ENCODE measurements at places on chromosomes 13 and 19.

DNA sequence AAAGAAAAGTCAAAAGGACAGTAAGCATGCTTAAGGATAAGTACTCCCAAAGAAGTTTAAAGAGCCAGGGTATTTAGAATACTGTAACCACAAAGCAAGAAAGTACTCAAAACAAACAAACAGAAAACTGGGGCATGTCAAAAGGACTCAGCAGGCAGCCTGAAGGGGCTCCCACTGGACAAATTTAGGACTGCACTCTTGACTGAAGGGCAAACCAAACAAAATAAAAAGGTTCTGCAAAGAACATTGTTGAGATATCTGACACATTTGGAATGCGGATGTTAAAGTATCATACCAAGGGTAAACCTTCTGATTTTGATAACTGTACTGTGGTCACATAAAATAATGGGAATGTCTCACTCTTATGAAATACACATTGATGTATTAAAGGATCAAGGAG is 157.4 kb downstream of the TNFSF13B start:
- no peak for DNase-seq

DNA sequence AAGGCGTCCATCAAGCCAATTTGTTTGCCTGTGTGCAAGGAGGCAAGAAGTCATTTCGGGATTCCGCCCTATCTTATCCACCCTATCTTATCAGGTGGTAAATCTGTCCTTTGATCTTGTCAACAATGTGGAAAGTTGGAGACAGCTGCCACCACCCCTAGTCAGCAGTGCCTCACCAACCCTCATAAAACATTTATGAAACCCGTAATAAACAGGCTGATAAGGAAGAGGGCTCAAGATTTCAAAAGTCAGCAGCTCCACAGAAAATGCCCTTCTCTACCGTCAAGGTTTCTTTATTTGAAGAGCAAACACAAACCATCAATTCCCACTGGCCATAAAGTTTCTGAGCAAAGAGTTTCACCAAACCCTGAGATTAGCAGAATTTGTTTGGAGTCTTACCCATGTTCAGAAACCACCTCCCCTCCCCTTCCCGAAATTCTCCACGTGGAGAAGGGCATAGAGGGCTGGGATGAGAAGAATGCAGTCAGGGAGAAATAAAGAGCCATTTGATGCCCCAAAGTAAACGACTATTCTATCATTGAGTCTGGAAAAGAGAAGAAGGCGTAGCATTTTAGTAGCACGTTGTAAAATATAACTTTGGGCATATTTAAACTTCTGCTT is 196.0 kb upstream of the GPR12 start:
- DNase-seq, result no peak

- no peak for DNase-seq
These were observed 28.8 kb upstream of the SHKBP1 start for GRCh38 chr19:40547836-40548235.

- no peak for DNase-seq
These were observed 218.9 kb upstream of the MAB21L1 start for GRCh38 chr13:35695448-35695770.

- DNase-seq, result no peak
These were observed 48.7 kb downstream of the ZIC5 start for GRCh38 chr13:99922631-99923404.

- DNase-seq, result no peak
These were observed 2380.9 kb downstream of the PCDH9 start for GRCh38 chr13:64849196-64849595.

Data from Right ventricle myocardium inferior (tissue), 1 donor.